ENCODE measurements at places on chromosomes 2 and 18. TPM values are rescaled to one million over a fixed set of nuclear protein-coding genes. Genes with fewer than 3 reads are reported as not detected.

GRCh38 chr2:144989579-144990270, 469.8 kb upstream of the ZEB2 start:
- no peak for DNase-seq

- peak; percentile 81 for DNase-seq
Observed at GRCh38 chr2:53969285-53969967, 1.4 kb downstream of the PSME4 start.

DNA sequence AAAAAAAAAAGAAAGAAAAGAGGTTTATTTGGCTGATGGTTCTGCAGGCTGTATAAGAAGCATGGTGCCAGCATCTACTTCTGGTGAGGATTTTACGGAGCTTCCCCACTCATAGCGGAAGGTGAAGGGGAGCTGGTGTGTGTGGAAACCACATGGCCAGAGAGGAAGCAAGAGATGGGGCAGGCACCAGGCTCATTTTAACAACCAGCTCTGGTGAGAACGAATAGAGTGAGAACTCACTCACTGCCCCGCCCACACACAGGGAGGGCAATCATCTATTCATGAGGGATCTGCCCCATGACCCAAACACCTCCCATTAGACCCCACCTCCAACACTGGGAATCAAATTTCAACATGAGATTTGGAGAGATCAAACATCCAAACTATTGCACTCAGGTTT, 68.5 kb downstream of the MOGAT1 start:
- no peak for DNase-seq

GRCh38 chr2:149657401-149658040, 69.9 kb upstream of the MMADHC start:
- no peak for DNase-seq

Gene SLC9A2
- 3.0 TPM for polyA plus RNA-seq

Gene VWA3B
- polyA plus RNA-seq = not detected

Gene REG3A
- not detected for polyA plus RNA-seq

Gene SERPINB7
- polyA plus RNA-seq = 0.88 TPM

DNA sequence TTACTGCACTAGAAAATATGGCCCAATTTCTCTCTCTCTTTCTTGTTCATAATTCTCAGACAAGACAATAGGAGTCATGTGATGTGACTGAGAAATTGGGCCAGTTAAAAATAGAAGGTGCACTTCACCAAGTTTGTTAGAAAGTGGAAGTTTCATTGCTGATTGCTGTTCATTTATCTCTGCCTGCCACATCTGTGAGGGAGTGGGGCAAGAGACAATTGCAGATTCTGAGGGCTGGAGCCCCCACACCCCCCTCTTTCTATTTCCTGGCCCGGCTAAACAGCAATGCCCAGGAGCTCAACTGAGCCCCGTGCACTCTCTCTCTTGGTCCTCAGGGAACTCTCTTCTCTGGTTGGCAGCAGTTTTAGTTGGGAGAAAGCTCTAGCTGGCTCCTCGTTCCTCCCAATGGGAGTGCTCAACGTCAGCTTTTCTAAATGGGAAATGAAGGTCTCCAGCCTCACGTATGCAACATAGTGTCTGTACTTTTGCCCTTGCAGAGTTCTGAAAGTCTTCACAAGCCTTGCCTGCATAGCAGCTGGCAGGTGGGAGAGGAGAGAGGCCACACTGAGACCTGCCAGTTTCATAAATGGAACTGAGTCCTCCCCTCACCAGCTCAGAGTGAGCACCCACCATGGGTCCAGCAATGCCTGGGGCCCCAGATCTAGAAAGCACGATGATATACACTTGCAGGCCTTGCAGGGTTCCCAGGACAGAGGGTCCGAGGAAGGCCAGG, 115.7 kb downstream of the MYCN start:
- no peak for DNase-seq

DNA sequence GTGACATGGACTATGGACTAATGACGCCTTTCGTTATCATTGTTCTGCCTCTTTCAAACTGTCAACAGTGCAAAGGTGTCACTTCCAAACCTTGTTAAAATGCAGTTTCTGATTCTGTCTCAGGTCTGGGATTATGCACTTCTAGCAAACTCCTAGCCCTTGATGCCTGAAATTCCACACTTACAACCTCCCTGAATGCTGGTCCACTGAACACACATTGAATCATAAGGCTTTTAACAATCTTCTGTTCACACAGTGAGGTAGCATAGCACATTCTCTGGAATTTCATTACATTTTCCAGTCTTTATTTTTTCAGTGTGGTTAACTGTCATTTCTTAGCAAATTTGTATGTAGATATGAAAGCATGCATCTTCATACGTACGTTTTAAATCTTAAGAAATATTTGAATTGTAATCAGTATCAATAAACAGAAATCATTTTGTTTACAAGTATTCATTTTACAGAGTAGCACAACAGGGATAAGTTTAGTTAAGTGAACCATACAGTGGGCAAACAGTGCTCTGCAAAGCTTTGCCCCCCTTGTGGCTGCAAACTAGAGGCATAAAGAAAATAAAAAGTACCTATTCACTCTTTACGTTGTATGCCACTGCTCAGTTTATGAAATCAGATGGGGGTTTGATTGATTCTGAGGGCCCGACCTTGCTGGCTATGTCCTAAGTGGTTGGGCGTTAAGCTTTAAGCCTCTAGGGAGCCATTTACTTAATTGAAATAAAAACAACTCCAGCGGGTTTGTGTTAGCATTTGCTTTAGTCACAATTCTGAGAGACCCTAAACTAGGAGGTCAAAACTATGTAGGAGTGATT, 250.8 kb downstream of the LRRTM1 start:
- DNase-seq = no peak
